SW480 (cell line): ENCODE measurements at places on chromosomes 5 and 9.

GRCh38 chr5:77209495-77210090, 887 bp upstream of the PDE8B start:
- no peak for DNase-seq

GRCh38 chr5:164772122-164772521, 1266.7 kb downstream of the MAT2B start:
- DNase-seq, result no peak

- no peak for DNase-seq
Observed at GRCh38 chr9:123120131-123120530, 86.7 kb downstream of the GPR21 start.

DNA sequence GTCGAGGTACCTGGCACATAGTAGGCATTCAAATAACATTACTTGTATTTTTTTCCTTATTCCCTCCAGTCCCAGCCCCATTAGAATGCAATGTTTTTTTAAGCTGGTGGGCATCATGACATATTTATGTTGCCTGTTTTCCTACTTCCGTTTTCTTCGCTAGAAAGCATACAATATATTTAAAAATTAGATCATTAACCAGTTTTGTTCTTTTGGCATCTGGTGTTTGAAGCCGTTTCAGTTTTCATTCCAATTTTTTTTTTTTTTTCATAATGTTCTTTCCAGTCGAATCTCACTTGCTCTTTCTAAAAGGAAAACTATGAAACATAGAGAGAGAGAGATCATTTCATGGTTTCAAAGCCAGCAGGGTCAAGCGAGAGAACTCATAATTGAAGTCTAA, 228.3 kb upstream of the C9orf72 start:
- no peak for DNase-seq

DNA sequence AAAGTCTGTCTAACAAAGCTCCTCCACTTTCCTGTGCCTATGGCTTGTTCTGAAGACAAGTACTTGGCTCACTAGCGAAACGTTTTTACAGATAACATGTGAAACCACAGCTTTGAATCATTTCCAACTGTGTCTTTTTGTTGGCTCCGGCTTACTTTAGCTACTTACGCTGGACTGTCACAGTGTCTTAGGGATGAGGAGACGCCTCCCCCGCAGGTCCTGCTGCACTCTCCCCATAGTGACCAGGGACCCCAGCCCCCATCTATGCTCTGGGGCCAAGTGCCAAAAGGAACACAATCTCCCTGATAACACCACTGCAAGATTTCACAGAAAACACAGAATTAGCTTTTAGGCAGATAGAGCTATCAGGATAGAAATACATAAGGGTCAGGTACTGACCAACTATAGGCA, 219.1 kb downstream of the ADAMTS6 start:
- DNase-seq, result no peak

GRCh38 chr9:133828338-133828997, 90.3 kb upstream of the SARDH start:
- no peak for DNase-seq

DNA sequence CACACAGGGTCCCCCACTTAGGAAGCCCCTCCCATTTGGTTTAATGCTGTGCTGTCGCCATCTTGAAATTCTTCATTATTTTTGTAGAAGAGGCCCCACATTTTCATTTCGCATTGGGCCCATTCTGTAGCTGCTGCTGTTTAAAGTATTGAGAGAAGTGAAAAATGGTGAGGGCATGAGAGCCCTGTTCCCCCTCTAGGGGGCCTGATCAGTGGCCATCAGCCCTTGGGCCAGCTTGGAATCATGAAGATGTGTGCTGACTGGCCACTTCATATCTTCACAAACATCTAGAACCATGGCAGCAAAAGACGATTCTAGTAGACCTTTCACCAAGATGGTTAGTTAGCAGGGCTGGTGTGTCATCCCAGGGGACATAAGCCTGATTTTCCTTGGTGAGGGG, 3.3 kb downstream of the TMEM268 start:
- no peak for DNase-seq

- no peak for DNase-seq
Observed at GRCh38 chr5:157470631-157471030, 10.6 kb downstream of the NIPAL4 start.

GRCh38 chr5:150142959-150143349, 12.7 kb downstream of the PDGFRB start:
- peak; percentile 90 for DNase-seq
